ENCODE measurements at places on chromosomes 16 and 17.

- no peak for DNase-seq
Observed at GRCh38 chr17:7573324-7574080, 5.9 kb upstream of the CD68 start.

DNA sequence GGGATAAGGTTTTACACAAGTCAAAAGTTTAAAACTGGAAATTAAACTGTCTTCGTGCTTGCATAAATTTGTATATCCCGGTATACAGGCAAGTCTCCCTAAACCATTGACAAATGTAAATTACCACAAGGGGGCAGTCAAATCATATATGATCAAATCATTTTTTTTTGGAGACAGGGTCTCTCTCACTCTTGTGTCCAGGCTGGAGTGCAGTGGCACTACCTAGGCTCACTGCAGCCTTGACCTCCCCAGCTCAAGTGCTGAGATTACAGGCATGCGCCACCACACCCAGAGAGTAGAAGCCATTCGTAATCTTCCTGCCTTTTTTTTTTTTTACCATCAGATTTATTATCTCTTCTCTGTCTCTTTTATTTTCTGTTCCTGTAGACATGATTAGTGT lies 18.5 kb downstream of the TOP2A start:
- DNase-seq, result no peak

GRCh38 chr17:55305321-55306087 lies 40.7 kb downstream of the HLF start:
- no peak for DNase-seq

DNA sequence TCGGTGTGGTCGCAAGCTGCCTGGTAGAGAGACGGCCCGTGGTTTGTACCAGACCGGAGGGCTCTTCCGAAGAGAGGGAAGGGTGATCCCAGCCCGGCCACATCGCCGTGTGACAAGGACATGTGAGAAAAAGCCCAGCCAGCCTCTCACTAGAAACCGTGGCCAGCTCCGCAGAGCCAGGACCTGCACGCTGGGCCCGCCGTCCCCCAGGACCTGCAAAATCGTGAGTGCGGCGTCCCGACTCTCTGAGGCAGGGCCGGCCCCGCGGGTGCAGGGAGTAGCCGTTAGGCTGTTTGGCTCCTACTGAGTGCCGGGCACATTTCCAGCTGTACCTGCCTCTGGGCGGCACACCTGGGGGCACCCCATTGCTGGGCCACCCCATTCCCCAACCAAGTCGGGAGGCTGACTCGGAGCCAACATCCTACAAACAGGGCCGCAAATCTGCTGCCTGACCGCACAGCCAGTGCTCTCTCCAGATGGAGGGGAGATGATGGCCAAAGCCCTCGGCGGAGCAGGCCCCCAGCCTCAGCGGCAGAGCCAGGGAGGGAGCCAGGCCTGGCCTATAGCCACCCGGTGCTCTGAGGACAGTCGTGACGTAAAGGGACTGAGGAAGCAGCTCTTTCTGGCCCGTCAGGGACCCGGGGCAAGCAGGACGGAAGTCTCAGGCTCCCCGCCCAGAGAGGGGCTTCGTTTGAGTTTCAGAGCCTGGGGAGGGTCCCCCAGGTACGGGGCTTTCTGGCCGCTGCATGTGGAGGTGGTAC lies 33.6 kb upstream of the PABPN1L start:
- no peak for DNase-seq

GRCh38 chr16:27284865-27285675 lies 16.5 kb upstream of the NSMCE1 start:
- DNase-seq, result no peak

DNA sequence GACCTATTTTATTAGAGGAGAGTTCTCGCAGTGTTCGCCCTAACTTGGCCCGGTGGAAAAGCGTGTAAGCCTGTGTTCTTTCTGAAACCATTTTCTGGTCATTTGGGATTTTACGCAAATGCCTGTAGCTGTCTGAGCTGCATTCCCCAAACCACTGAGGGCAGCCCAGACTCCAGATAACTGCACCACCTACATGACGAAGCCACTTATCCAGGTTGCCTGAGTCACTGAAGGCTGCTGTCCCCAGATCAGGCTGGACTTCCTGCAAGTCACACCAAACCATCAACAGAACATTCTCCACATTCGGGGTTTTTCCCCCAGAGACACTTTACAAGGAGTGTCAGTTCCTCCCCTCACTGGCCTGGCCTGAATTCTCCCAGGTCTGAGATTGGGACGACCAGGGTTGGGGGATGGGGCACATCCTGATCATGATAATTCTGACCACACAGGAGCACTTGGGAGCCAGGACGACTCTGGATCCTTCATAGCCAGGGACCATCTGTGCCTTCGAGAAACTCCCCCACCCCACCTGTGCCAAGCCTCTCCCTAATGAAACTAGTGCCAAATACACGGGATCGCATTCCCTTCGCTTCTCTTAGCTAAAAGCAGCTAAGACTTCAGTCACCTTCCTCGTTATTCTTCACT lies 2.3 kb downstream of the RPRML start:
- DNase-seq, result peak; percentile 33

GRCh38 chr17:83109793-83110645 lies 30.6 kb downstream of the METRNL start:
- DNase-seq, result no peak

DNA sequence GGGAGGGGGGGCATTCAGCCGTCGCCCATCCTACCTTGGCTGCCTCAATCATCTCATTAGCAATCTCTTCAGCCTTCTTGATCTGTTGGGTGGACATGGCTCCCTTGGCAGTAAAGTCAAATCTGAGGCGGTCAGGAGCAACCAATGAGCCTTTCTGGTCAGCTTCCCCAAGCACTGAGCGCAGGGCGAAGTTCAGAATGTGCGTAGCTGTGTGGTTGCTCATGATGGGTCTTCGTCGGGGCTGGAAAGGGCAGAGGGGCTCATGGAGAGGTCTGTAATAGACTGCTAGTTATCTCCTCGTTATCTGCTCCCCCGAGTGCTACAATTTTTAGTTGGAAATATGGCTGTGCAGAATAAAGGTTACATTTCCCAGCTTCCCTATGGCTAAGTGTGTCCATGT lies 7.2 kb upstream of the EXOSC6 start:
- no peak for DNase-seq

DNA sequence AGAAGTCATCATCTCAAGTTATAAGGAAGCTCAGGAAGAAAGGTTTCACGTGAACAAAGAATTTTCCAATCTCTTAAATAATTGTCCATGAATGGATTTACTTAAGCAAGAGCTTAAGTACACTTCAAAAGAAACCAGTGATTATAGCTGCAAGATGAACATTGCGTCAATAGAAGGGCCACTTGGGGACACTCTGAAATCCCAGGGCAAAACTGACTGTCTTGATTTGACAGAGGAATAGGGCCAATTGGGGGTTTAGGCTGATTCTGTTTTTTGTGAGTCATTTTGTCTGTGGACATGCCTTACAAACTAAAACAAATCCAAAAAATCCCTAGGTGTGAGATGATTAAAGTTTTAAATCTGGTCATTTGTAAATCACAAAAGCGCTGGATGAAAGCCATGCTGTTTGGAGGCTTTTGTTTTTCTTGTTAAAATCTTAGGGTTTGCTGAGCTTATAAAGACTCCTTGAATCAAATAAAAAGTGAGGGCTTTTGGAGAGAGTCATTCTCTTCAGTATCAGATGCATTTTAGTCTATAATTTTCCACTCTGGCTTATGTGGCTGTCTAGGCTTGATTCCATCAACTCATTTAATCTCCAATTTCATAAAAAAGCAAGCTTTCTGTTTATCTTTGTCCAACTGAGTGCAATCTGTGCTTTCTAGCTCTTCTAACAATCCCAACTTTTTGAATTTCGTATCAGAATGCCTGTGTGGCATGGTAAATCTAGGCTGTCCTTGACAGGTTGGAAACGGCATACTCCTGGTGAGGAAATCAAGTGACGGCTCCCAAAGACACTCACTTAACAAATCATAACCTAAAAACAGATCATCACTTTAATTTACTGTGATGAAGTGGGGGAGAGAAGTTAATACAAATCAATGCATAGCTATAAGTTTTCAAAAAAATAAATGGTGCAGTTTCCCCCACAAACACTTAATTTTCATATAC lies 98.2 kb upstream of the SOX9 start:
- DNase-seq, result no peak

- DNase-seq, result no peak
Observed at GRCh38 chr17:49894761-49895160, 46.9 kb upstream of the TAC4 start.

- DNase-seq, result no peak
Observed at GRCh38 chr16:12527071-12527470, 276.6 kb downstream of the CPPED1 start.

DNA sequence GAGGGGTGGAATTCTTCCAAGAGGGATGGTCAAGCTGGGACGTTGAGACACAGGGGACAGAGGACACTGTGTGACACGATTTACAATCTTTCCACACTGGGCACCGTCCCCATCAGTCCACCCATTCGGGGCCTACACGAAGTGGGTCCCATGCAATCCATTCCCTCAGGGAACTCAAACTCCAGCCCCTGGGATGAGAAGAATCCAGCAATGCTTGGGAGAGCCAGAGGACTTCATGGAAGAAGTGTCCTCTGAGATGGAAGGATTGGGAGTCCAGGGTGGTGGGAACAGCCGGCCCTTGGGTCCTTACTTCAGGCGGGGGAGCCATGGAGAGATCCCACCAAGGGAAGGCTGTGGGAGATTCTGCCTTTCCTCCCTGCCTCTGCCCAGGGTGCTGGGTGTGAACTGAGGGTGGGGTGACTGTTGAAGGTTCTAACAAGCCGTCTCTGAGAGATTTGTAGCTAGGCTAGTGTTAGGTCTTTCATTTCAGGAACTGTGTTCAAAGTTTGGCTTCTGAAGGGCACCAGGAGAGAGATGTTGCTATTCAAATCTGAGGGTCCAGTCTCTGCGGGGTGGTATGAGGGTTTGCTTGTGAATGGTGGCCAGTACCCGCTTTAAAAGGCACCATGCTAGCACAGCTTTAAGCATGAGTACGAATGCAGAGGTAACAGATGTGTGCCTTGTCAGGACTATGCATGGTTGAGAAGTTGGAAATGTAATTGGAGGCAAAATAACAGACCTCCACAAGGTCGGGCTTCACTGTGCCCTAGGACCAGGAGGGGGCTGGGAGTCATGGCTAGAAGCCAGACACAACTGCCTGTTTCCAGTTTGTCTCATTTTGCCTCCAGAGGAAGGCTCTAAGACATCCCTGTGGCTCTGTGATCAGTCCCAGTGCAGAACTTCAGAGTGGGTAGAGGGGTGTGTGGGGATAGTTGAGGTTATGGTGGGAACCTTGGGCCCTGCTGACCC lies 1.9 kb downstream of the ATP1B2 start:
- DNase-seq, result no peak

GRCh38 chr17:42402117-42402516 lies 13.9 kb upstream of the STAT3 start:
- no peak for DNase-seq

GRCh38 chr16:60073376-60073775 lies 1339.3 kb upstream of the GOT2 start:
- DNase-seq, result no peak

DNA sequence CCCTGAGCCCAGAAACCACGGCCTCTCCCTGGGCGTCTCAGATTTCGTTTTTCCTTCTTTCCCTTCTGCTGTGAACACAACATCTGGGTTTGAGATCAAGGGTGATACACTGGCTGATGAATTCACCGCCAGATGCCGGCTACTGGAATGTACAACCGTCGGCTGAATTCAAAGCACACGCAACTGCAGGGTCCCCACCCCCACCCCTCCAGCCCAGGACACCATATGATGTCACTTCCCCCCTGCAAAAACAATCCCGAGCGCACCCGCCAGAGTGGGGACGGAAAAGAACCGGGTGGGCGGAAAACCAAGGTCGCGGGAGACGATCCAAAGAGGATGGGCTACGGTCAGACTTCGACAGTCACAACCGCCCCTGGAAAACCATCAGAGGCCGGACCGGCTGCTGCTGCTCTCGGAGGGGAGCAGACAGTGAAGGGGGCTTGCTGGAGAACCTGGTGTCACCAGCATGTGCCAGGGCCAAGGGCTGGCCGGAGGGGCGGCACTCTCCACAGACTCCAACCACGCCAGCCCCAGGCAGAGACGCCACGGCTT lies 23.3 kb downstream of the CEP295NL start:
- DNase-seq, result no peak

DNA sequence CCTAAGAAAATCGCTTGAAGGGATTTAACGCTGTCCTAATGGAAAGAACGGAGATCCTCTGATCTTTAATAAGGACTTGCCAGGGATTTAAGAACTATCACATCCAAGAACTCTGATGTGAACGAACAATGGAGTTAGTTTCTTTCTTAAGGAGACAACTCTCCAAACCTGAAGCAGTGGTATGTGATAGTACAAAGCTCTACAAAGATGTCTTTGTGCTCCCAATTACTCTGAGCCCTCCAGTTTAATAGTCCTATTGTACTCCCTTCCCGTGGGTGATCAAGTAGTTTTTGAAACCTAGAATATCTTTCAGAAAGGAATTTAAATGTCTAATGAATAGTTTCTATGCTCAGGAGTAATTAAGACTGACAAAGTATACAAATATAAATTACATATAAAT lies 123.8 kb downstream of the FTO start:
- DNase-seq, result no peak

- no peak for DNase-seq
Observed at GRCh38 chr17:66840061-66840460, 5.1 kb downstream of the CACNG5 start.

GRCh38 chr17:58531122-58531521 lies 16.7 kb upstream of the MTMR4 start:
- no peak for DNase-seq

GRCh38 chr17:50212121-50212843 lies 10.9 kb upstream of the COL1A1 start:
- DNase-seq, result no peak

- DNase-seq, result no peak
Observed at GRCh38 chr17:19371259-19372010, 6.9 kb upstream of the MAPK7 start.

DNA sequence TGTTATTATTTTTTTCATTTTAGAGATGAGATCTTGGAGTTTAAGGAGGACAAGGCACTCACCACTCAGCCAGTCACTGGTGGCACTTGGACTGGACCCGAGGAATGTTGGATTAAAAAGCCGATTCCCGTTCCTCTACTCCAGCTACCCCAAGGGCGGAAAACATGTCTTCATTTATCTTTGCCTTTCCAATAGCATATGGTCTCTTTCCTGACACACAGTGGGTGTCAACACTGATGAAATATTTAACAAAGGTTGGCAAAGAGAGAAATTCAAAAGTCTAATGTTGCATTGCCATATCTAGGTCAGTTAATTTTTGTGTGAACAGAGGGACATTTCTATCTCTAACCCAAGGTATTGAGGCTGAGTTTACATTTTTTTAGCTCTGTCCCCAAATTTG lies 459.7 kb downstream of the RBFOX1 start:
- no peak for DNase-seq

DNA sequence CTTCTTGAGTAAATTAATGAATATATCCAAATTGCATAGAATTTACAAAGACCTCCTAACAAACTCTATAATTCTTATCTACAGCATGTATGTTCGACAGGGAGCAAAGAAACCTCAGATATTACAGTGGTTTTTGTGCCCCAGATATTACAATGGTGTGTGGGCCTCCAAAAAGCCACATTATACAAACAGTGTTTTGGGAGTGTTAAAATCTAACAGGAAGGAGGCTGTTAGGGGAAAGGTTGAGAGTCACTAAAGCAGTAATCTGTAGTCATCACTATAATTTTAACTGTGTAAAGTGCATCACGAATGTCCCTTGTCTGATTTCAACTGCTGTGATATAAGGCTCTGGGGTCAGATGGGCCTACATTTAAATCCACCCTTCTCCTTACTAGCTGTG lies 400.2 kb upstream of the C16orf82 start:
- no peak for DNase-seq

- DNase-seq, result peak; percentile 80
Observed at GRCh38 chr17:62778990-62779681, 29.0 kb downstream of the MARCHF10 start.

Measured in NCI-H524 treated with DMSO at 0.1 percent for 48 hours (cell line).